ENCODE measurements at places on chromosomes 7 and 10.

- no peak for DNase-seq
Observed at GRCh38 chr7:33539198-33539597, 366.1 kb upstream of the BMPER start.

- no peak for DNase-seq
Observed at GRCh38 chr7:101681170-101682007, 52.3 kb upstream of the MYL10 start.

- no peak for DNase-seq
Observed at GRCh38 chr7:97064972-97065587, 40.4 kb upstream of the DLX5 start.

GRCh38 chr7:134520130-134520529 is 7.2 kb upstream of the AKR1B10 start:
- no peak for DNase-seq

Measured in activated naive CD4-positive, alpha-beta T cell treated with Interleukin-2 at 50 U/mL for 16 hours (primary cell).